ENCODE measurements at places on chromosomes 4 and X.
A peak's percentile ranks its signal among the peaks of the same experiment; 100 is the strongest.

- peak; percentile 86 for DNase-seq
Observed at GRCh38 chrX:153925387-153925738, 701 bp downstream of the ARHGAP4 start.

GRCh38 chrX:50671661-50672060 lies 142.3 kb downstream of the SHROOM4 start:
- no peak for DNase-seq

DNA sequence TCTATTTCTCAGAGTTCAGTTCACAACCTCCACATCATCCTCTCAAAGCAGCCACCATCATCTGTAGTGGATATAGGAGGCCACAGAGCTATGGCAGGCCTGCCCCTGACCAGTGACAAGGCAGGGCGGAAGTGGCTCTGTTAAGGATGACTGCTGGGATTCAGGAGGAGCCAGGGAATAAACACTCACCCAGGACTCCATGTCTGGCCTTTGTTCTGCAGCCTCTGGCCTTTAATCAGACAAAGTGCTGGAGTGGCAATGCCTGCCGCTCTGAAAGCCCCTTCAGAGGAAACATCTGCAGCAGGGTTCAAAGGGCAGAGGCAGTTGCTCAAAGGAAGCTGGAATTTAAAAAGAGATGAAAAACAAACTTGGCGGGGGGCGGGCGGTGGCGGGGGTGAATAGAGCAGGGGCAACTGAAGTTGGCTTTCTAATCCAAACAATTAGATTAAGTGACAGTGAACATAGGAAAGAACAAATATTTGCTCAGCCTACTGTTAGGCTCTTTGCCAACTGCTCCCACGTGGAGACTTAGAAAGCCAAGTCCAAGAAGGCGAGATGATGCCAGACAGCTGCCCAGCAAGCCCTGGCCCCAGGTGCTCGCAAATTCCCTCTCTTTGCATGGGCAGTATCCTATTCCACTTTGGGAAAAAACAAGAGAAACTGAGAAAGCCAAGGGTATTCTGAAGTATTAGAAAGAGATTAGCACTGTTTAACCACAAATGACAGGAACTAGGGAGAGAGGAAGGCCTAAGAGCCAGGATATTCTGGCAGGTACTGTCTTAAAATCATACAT lies 5.5 kb downstream of the MPP1 start:
- DNase-seq: peak; percentile 86

DNA sequence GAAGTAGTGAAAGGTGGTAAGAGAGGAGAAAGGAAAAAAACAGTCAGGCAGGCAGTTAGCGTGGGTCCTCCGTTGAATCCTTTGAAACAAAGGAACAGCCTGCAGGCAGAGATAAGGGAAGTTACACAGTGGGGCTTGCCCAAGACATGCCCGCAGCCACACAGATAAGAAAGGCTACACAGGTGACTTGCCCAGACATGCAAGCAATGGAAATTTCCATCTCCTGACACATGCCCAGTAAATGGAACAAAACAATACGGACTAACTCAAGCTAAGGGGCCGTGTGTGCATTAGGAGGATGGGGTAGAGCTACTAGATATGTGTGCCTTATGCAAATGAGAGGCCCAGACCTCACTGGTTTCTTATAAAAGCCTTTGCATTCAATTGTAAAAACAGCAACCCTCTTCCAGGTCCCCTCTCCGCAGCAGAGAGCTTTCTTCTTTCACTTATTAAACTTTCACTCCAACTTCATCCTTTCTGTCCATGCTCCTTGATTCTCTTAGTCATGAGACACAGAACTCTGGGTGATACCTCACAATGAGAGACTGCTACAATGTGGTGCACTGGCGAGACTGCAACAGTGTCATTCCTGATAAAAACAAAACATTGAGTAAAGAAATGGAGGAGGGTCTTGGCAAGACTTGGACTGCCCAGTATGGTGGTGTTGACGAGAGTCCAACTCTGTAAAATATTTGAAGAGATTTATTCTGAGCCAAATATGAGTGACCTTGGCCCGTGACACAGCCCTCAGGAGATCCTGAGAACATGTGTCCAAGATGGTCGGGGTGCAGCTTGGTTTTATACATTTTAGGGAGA lies 997.4 kb upstream of the PRKX start:
- DNase-seq: peak; percentile 83
